Stimulated activated naive CD8-positive, alpha-beta T cell treated with anti-CD3 and anti-CD28 coated beads, Interleukin-15, Interleukin-2, amounts not matched to agents 100 U/mL and 50 U/mL, for 24 hours (primary cell): ENCODE measurements at places on chromosomes 16 and 17.

DNA sequence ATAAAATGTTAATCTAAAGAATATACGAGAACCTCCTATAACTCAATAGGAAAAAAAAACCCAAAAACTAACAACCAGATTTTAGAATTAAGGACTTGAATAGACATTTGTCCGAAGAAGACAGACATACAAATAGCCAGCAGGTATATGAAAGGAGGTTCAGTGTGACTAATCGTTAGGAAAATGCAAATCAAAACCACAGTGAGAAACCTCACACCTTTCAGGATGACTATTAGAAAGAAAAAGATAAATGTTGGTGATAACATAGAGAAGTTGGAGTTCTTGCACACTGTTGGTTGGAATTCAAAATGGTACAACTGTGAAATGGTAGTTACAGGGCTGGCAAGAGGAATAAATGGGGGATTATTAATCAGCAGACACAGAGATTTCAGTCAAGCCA, 339.0 kb downstream of the TMEM114 start:
- DNase-seq, result no peak

DNA sequence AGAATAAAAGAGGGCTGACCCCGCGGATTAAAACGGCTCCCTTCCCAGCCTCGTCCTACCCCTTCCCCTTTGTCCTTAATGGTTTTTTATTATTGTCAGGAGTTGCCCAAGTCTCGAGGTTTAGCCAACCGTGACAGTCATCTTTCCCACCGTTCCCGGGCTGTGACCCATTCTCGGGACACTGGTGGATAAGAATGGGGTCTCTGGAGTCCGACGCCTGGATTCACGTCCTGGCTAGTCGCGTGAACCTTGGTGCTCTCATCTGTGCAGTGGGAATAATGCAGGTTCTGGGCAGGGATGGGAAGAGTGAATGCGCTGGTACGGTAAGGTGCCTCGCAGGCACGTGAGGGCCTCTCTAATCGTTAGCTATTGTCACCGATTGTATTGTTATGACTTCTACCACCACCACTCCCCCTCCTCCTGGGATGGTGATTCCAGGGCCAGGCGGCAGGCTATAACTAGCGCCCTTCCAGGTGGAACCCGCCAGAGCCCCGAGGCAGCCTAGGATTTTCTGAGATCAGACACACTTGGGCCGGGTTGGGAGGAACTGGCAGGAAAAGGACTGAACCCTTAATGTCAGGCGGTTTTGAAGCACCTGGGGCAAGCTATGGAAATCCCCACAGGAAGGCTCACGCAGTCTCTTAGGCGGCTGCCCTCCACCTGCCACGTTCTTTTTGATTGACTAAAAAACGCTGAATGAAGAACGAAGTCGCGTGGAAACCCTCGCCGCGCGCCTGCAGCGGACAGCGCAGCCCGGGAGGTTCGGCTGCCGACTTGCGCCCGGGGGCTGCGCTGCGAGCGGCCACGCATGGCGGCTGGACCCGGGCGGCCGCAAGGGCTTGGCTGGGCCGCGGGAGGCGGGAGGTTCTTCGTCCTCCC, 2.7 kb downstream of the HS3ST3B1 start:
- DNase-seq, result no peak

- no peak for DNase-seq
These were observed 124.2 kb upstream of the SMURF2 start for GRCh38 chr17:64786337-64786736.

GRCh38 chr17:2262135-2262587, 41.4 kb downstream of the SMG6 start:
- no peak for DNase-seq

GRCh38 chr17:82751171-82751570, 694 bp upstream of the TBCD start:
- DNase-seq, result no peak

GRCh38 chr17:81189670-81190530, 23.9 kb upstream of the AATK start:
- no peak for DNase-seq

GRCh38 chr16:88743693-88744576, 37.6 kb downstream of the CTU2 start:
- peak; percentile 86 for DNase-seq

DNA sequence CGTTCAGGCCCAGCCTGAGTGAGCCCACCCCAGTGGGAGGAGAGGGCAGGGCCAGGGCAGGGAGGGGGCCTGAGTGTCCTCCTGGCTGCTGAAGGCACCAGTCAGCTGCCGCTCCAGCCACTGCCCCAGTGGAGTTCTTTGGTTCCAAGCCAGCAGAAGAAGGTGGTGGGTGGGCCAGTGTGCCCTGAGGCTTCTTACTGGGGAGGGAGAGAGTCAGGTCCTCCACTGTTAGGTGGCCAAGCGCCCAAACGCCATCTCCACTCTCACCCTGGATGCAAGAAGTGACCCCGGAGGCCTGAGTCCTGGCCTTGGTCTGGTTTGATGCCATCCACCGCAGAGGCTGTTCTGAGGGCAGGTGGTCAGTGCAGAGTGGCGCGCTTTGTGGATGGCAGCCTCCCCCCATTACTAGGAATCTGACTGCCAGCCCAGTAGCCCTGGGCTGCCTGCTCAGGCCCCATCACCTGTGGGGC, 2.2 kb downstream of the RNF213 start:
- DNase-seq, result no peak

- DNase-seq, result peak; percentile 64
These were observed 1.9 kb downstream of the MNT start for GRCh38 chr17:2398655-2399571.

GRCh38 chr16:84548971-84549844, 44.7 kb upstream of the MEAK7 start:
- peak; percentile 62 for DNase-seq

DNA sequence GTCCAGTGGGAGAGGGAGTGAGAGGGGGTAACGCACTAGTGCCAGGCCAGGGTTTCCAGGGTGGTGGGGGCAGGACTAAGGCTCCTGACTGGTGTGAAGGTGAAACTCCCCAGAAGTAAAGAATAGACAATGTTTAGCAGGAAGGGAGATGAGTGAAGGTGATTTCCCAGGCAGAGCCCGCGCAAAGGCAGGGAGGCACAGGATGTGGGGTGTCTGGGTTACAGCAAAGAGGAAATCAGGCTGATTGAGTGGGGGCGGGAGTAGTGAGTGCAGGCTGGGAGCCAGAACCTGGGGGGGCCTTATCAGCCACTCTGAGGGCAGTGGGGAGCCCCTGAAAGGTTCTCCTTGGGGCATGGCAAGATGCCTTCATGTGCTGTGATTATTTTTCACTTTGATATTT, 167.5 kb downstream of the UTP18 start:
- DNase-seq, result peak; percentile 65

GRCh38 chr16:63195336-63195735, 1159.1 kb upstream of the CDH8 start:
- no peak for DNase-seq

GRCh38 chr17:8797621-8798175, 1.5 kb downstream of the MFSD6L start:
- no peak for DNase-seq

GRCh38 chr17:323721-324571, 28.7 kb downstream of the RPH3AL start:
- no peak for DNase-seq

- DNase-seq, result no peak
These were observed 5.3 kb upstream of the C16orf74 start for GRCh38 chr16:85755929-85756768.

DNA sequence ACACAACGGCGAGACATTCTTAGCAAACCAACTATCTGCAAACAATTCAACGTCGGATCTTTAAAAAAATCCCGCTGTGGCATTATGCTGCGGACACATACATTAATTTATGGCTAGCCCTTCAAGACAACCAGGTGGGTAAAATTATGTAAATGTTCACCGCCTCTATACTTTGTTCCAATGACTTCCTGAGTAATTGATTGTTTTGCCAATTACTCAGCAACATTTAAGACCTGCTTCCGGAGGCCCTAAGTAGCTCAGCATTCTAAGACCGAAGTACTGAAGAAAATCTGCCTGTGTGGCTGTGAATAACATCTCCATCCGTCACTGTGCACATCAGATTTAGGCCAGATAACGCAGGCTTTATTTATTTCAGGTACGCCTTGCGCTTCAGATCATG, 23.3 kb downstream of the QPRT start:
- no peak for DNase-seq

DNA sequence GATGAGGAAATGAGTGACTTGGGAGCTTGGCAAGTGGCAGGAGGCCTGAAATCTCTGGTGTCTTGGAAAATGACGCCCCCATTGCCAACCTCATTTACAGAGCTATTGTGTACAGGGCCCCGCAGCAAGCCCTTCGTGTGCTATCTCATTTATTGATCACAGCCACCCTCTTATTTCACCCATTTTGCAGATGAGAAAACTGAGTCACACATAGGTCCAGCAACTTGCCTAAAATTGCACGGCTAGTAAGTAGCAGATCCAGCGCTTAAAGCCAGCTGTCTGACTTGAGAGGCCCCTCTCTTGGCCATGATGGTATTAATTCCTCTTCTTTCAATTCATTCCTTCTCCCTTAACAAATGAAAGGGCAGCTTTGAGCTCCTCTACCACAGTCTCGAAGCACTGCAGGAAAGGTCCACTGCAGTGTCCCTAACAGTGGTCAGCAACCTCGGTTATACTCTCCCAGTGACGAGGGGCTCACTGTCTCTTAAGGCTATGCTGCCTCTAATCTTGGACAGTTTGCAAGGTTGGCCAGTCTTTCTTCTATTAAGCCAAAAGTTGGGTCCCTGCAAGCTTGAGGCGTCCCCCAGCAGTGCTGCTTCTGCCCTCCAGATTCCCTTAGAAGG, 162.2 kb downstream of the COPRS start:
- no peak for DNase-seq

DNA sequence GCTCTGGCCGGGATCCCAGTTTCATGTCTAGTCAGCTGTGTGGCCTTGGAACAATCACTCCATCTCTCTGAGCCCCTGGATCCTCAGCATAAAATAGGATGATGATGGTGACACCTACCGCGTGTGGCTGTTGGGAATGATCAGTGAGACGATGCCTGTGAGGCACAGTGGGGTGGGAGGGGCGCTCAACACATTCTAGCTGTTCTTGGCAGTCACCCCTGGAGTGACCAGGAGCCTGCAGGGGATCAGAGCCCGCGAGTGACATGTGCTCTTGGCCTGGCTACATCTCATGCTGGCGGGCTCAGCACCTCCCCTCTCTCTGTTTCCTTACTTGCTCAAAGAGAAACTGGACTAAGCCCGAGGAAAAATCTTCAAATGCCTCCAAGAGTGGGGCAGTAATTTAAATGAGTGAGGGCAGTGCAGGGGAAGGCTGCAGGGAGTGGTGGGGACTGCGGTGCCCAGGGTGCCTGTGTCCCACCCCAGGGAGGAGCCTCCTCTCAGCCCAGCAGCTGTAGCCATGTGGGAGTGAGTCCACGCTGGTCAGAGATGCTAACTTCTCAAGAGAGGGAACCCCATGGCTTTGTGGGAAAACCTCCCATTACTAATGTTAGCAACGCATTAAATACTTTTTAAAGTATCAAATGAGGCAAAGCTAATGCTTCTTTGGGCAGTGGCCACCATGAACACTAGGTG, 23.1 kb upstream of the DOK4 start:
- no peak for DNase-seq

DNA sequence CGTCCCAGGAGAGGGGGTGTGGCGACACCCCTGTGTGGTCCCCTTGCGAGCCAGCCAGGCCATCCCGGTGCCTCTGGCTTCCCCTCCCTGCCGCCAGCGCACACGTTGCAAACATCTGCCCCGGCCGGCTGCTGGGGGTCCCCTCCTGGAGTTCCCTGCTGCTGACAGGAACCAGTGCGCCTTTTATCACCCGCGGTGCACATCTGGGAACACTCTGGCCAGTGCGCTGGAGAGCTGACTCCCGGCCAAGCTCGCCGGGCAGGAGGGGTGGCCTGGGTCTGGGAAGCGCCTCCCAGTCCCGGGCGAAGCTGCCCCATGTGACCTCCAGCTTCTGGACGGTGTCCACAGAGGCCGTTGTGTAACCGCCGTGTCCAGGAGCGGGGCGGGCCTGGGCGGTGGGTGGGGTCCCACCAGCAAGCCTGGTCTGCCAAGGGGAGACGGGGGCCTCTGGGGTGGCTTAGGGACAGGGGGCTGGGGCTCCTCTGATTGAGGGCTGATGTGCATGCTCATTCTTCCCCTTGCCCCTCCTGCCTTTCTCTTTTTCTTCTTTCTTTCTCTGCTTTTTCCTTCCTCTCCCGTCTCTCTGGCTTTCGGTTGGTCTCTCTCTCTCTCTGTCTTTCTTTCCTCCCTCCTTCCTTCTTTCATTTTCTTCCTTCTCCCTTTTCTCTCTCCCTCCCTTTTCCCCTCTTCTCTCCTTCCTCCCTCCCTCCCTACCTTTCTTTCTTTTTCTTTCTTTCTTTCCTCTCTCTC, 25.2 kb upstream of the CIBAR2 start:
- DNase-seq, result no peak

DNA sequence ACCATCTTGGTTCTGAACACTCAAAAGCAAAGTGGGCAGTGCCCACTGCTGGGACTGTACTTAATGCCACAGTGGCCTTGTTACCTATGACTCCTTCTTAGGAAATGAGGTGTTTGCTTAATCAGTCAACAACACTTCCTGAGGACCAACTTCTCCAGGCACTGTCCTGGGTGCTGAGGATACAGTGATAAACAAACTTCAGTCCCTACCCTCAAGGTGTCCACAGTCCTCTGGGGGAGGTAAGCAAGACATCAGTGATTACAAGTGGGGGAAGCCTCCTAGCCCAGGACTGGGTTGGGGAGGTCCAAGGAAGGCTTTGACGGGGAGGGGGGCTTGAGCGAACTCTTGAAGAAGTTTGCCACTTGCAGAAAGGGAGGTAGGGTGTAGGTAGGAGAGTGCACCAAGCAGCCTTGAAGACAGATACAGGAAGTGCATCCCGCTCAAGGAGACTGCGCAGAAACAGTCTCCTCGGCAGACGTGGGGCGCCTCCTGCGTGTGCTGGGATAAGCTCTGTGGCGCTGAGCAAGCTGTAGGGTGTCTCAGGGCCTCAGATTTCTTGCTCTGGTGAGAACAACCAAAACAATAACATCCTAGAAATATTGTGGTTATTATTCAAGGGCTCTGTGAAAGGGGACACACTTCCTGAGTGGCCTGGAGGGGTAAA, 2.6 kb upstream of the ABCC3 start:
- DNase-seq, result no peak

DNA sequence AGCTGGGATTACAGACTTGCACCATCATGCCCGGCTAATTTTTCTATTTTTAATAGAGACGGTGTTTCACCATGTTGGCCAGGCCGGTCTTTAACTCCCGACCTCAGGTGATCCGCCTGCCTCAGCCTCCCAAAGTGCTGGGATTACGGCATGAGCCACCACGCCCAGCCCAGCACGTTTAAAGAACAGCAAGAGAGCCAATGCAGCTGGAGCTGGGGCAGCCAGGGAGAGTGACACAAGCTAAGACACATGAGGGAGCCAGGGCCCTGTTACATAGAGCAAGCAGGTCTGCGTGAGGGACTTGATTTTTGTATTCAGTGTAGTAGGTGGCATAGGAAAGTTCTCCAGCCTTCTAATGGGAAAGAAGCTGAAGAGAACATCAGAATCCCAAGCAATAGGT, 21.7 kb upstream of the GOSR2 start:
- no peak for DNase-seq

GRCh38 chr16:21145738-21146137, 4.9 kb downstream of the DNAH3 start:
- no peak for DNase-seq
